Hair follicle dermal papilla cell (primary cell): ENCODE measurements at places on chromosomes 7 and 10. TPM values are rescaled to one million over a fixed set of nuclear protein-coding genes. Genes with fewer than 3 reads are reported as not detected.

LRRTM3 gene
- total RNA-seq, result not detected in 2 replicates

MYPN gene
- total RNA-seq, result 0.81 and 1.1 TPM in 2 replicates

SDK1 gene
- total RNA-seq, result 0.16 and 0.24 TPM in 2 replicates

DNAH11 gene
- total RNA-seq, result 0.32 TPM in 1 of 2 replicates, not detected in the other

CPA1 gene
- not detected in 2 replicates for total RNA-seq

SKIDA1 gene
- total RNA-seq, result 2.4 and 2.8 TPM in 2 replicates

LBX1 gene
- not detected in 2 replicates for total RNA-seq

PWWP2B gene
- total RNA-seq, result 26.0 and 26.3 TPM in 2 replicates

CRYGN gene
- 0.16 and 0.61 TPM in 2 replicates for total RNA-seq

PLXNA4 gene
- total RNA-seq, result 1.7 and 2.8 TPM in 2 replicates

FLNC gene
- total RNA-seq, result 87.9 and 107 TPM in 2 replicates

SPOCK2 gene
- total RNA-seq, result 0.16 and 0.24 TPM in 2 replicates

RABGEF1 gene
- 72.9 and 83.4 TPM in 2 replicates for total RNA-seq

EN2 gene
- total RNA-seq, result not detected in 2 replicates
